Activated T-helper 2 cell treated with anti-CD3 and anti-CD28 coated beads, Interferon-gamma antibody, Interleukin-2, Interleukin-4, amounts not matched to agents 10 μg/mL and 5 μg/mL and 100 μg/mL, durations not matched to agents 14 hours and 24 hours and 36 hours (primary cell): ENCODE measurements at places on chromosomes 11 and 22. TPM values are rescaled to one million over a fixed set of nuclear protein-coding genes. Genes with fewer than 3 reads are reported as not detected.

DNA sequence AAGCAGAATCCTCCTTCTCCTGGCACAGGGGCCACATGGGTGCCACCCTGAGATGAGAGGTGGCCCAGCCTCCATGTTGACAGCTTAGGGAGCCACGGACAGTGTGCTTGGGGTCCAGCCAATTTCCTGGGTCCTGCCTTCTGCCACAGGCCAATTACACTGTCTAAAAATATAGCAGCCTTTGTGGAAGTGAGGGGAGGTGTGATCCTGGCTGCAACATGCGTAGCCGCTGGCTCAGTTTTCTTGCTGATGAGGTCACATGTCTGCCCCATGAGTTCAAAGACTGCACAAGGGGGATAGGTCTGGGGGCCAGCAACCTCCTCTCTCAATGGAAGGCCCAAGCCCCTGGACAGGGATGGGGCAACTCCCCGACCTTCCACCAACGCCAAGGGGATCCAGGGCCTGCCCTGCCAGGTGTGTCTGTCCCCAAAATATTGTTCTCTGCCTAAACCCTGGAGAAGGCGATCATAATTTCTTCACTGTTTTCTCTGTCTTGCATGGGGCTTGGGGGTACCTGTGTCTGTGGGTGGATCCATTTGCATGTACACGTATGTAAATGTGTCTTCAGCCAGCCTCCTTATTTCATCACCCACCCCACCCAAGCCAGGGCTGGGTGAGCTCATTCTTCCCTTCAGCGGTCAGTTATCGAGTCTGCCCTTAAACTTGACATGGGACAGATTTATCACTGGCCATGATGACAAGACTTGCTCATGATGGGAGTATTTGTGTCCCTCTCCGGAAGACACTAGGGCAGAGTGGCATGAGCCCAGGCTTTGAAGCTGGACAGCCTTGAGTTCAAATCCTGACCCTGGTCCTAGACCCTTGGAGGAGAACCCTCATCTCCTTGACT lies 59.4 kb downstream of the OTOG start:
- no peaks in the 10 kb centered on the region for H3K36me3 ChIP-seq
- no peak for DNase-seq
- no peak overlapping the region for H3K27ac ChIP-seq
- peaks cover 2% of the 10 kb centered on the region for H3K4me1 ChIP-seq

Gene BSCL2
- total RNA-seq = 28.7 and 32.8 TPM in 2 replicates

DNA sequence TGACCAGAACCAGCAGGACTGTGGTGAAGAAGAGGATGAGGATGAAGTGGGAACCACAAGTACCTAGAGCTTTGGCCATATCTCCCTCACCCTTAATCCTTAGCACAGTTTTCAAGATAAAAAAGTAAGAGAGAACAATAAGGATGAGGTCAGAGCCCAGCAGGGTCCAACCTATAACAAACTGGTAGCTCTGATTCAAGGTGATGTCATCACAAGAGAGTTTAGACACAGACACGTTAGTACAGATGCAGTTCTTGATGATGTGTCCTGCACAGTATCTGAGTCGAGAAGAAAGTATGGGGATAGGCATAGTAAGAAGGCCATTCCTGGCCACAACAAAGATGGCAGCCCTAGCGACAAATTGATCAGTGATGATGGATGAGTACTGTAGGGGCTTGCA lies 586 bp downstream of the OR56A5 start:
- no peak for DNase-seq
- H3K27me3 ChIP-seq = peaks cover 3% of the 10 kb centered on the region
- no peak overlapping the region for H3K4me3 ChIP-seq

Gene RTN4RL2
- total RNA-seq = 0.18 TPM in 1 of 2 replicates, not detected in the other

- H3K27ac ChIP-seq = no peak overlapping the region
- H3K27me3 ChIP-seq = no peaks in the 10 kb centered on the region
- DNase-seq = no peak
- H3K4me1 ChIP-seq = no peaks in the 10 kb centered on the region
Observed at GRCh38 chr11:45678976-45679375, 13.6 kb upstream of the CHST1 start.
